Activated naive CD4-positive, alpha-beta T cell treated with anti-CD3 and anti-CD28 coated beads, Interleukin-2, amount 10 ng/mL, durations not matched to agents 7 days and 5 days (primary cell): ENCODE measurements at places on chromosomes 4 and X.

DNA sequence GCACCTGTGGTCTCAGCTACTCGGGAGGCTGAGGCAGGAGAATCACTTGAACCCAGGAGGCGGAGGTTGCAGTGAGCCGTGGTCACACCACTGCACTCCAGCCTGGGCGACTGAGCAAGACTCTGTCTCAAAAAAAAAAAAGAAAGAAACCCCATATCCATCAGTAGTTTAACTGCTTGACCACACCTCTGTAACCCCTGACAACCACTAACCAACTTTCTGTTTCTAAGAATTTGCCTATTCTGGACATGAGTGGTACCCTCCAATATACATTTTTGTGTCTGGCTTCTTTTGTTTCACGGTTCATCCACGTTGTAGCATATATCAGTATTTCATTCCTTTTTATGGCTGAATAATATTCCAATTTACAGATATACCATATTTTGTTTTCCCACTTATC, 9.1 kb downstream of the PPAT start:
- DNase-seq, result no peak

DNA sequence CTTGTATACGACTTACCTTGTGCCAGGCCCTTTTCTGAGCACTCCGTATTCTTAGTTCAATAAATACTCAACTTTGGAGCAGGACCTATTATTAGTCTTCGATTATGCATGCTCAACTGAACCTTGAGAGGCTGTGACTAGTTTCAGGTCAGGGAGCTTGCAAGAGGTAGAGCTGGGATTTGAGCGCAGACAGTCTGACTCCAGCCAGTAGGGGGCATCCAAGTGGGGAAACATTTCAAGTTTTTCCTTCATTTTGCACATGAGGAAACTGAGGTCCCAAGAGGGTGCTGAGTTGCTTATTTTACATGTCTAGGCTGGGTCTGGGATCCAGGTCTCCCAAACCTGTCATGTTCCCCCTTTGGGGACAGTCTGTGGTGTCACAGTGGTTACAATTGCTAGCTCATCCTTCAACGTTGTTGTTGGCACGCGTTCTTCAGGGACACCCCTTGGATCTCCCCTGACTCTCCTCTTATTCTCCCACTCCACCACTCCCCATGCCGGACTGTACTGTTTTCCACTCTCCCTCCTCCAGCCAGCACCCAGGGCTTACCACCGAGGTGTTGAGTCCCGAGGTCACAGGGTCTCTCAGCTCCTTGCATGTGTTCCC, 6.7 kb upstream of the PRICKLE3 start:
- DNase-seq, result peak; percentile 48

GRCh38 chr4:58175024-58175423, 1064.8 kb upstream of the IGFBP7 start:
- DNase-seq, result no peak

GRCh38 chr4:161817914-161818313, 345.9 kb downstream of the FSTL5 start:
- no peak for DNase-seq

- DNase-seq, result no peak
Observed at GRCh38 chr4:78945651-78946179, 6.5 kb upstream of the PAQR3 start.

- peak; percentile 75 for DNase-seq
Observed at GRCh38 chrX:53714580-53715345, 28.2 kb upstream of the HUWE1 start.

GRCh38 chr4:139416073-139416673, 37.7 kb upstream of the RAB33B start:
- no peak for DNase-seq

- no peak for DNase-seq
Observed at GRCh38 chr4:6281436-6282313, 12.0 kb downstream of the WFS1 start.

GRCh38 chrX:125205133-125205917, 114.3 kb upstream of the TEX13C start:
- peak; percentile 37 for DNase-seq

- DNase-seq, result no peak
Observed at GRCh38 chr4:83728191-83728590, 192.3 kb downstream of the GPAT3 start.

GRCh38 chr4:180898305-180898704, 1344.9 kb upstream of the TENM3 start:
- no peak for DNase-seq

GRCh38 chrX:7447801-7448499, 300.0 kb upstream of the PUDP start:
- DNase-seq, result no peak

DNA sequence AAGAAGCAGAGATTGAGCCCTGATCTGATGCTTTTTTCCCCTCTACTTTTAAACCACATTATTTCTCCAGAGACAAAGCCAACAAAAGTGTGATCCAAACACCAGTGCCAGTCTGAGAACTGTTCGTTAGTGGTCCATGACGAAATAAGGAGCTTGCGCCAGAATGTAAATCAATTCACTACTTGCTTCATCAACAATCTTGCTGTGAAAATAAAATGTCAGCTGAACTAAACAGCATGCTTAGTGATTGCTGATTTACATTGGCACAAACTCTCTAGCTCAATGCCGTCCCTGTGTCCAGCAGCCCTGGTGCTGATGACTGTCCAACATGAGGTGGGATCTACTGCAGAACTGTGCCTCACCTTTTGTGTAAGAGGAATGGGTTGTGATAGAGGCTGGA, 71.3 kb downstream of the SOX3 start:
- no peak for DNase-seq

- DNase-seq, result peak; percentile 35
Observed at GRCh38 chrX:78329486-78329885, 2.1 kb upstream of the CYSLTR1 start.

- DNase-seq, result no peak
Observed at GRCh38 chr4:140186082-140186438, 32.1 kb upstream of the MAML3 start.

- no peak for DNase-seq
Observed at GRCh38 chr4:76546759-76547742, 112.0 kb downstream of the SHROOM3 start.

- DNase-seq, result no peak
Observed at GRCh38 chr4:108531461-108531860, 88.9 kb upstream of the RPL34 start.

DNA sequence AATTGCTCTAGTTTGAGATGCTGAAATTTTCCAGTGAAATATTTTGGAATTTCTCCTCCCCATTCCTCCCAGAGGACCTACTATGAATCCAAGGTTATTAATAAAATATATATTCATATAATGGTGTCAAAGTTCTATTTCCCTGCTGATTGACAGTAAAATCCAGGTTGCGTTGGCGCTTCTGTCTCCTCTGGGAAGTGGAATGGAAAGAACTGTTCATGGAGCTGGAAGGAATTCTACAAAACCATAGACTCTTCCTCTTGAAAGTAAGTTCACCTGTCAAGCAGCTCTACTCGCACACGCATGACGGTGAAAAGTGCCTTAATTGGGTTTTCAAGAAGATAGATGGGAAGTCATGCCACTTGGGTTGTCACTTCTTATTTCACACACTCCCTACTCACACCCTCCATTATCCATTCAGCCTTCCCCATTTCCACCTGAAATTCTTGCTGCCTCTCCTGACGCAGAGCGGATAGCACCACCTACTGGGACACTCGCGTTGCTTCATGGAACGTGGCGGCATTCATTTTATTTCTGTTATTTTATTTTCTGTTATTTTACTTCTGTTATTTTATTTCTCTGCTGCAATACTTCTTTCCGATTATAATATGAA, 351.6 kb downstream of the NLGN4X start:
- DNase-seq, result no peak

DNA sequence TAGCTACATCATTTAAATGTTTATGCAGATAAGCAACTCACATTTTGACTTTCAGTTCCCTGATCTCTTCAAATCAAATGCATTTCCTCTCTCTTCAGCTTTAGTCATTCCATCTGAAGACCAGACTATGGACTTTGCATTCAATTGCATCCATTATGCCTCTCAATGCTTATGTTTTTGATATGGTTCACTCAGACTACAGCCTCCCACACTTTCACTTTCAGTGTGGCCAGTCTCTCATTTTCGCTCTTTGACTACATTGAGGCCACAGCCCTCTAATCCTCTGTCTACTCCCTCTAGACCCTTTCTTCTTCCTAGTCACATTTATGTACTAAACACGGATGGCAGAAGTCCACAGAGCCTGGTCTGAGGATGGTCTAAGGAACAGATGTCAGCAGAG, 24.5 kb upstream of the VEGFC start:
- no peak for DNase-seq

GRCh38 chr4:88130544-88131305, 27.7 kb downstream of the ABCG2 start:
- DNase-seq, result no peak

- DNase-seq, result no peak
Observed at GRCh38 chr4:122814426-122814825, 12.2 kb upstream of the FGF2 start.

DNA sequence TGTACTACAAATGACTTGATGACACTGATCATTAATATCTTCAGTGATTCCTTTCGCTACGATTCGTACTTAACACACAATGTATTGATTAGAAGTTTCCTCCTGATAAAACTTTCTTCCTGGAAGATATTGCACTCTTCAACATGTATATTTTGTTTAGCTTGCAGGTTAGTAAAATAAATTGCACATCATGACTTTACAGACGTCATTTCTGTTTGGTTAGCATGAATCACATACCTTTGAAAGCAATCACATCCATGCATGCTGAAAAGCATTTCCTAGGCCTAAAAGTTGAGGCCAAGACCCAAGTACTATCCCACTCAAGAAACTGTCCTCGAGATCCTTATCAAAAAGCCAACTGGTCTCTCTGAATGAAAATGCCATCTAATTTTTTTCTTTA, 1841.0 kb upstream of the PCDH7 start:
- no peak for DNase-seq

DNA sequence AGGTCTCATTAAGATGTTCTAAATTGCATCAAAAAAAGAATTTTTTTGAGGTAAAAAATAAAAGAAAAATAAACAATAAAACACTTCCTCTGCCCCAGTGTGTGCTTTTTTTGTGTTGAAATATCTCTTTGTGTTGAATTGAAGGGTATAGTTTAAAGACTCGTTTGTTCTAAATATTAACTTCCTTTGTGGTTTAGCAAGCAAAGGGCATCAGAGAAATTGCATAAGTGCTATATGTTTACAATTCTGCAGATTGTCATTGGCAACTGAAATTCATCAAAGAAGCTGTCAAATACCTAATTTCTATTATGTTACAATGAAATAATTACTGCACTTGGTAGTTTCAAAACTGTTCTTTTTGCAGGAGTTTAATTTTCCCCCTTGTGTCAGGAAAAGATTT, 260.5 kb downstream of the DKK2 start:
- no peak for DNase-seq

- peak; percentile 50 for DNase-seq
Observed at GRCh38 chr4:158667651-158668198, 4.0 kb downstream of the C4orf46 start.

DNA sequence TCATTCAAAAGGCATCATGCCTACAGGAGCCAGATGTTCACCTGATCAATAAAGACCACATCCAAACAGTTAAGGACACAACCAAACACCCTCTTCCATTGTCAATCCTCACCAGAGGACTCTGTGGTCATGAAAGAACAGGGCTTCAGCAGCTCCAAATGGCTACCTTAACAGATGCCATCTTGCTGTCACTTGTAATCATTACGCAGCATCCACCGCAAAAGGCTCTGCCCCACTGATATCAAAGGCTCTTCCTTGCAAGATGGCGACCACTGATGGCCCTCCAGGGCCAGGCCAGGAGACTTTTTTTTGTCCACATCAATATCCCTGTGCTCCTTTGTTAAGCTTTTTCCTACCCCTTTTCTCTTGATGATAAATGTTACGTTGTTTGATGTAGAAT, 157.4 kb downstream of the DHRSX start:
- DNase-seq, result no peak

GRCh38 chr4:8381814-8382581, 58.5 kb downstream of the ACOX3 start:
- DNase-seq, result no peak

DNA sequence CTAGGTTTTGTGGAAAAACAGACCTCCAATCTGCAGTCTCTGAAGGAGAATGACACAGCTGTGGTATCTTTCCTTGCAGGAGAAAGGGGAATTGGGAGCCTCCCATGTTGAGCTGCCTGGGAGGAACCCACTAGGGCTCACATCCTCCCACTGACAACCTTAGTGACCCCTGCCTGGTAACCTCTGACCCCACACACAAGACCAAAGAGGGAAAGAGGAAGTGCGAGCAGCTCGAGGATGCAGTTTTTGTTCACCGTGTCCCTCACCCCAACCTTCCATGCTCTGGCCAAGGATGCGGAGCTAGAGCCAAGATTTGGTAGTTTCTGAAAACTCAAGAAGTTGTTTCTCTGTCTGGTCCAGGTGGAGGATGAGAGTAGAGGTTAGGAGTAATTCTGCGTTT, 5.4 kb upstream of the ZXDA start:
- DNase-seq, result no peak

GRCh38 chr4:20393486-20394100, 141.9 kb downstream of the SLIT2 start:
- no peak for DNase-seq

DNA sequence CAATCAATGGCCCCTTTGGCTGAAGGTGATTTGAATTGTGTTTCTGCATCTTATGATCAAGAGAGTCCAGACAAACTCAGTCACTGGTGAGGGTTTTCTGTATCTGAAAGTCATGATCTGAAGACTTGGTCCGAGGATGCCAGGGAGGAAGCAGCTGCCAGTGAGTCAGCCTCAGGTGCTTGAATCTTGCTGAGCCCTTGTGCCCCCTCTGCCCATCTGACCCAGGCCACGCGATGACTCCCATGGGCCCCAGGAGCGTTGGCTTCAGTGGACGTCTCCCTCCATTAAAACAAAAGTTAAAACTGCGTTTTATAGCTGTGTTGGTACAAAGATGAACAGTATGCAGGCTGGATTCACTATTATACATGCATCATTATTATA, 62.0 kb downstream of the HTRA3 start:
- no peak for DNase-seq
